ENCODE measurements at places on chromosomes 1 and 21. TPM values are rescaled to one million over a fixed set of nuclear protein-coding genes. Genes with fewer than 3 reads are reported as not detected.

PWP2 gene
- total RNA-seq: 3.1 TPM

CHODL gene
- 0.16 TPM for total RNA-seq

SPRTN gene
- 12.8 TPM for total RNA-seq

ARF1 gene
- 203 TPM for total RNA-seq

HHAT gene
- 4.0 TPM for total RNA-seq

ADAM30 gene
- total RNA-seq: not detected

VTCN1 gene
- not detected for total RNA-seq

SLC6A9 gene
- 2.4 TPM for total RNA-seq

MAP3K21 gene
- 0.52 TPM for total RNA-seq
